AG04449 (cell line): ENCODE measurements at places on chromosomes 2 and 18.
A peak's percentile ranks its signal among the peaks of the same experiment; 100 is the strongest.

DNA sequence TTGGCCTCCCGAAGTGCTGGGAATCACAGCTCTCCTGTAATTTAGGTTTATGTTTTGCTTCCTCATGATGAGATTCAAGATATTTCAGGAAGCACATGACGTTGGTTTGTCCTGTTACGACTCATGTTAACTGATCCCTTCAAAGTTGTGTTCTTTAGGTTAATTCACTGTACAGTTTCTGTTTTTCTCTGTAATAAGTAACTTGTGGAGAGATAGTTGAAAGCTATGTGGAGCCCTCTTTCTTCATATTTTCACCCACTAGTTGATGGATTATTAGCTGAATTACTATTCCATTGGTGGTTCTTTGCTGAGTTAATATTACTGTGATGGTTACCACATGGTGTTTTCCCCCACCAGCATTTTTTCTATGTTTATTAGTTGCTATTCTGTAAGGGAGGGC is 18.3 kb upstream of the CHCHD5 start:
- DNase-seq, result no peak

- DNase-seq, result no peak
Measured at GRCh38 chr2:164952057-164952702, 3.1 kb downstream of the SLC38A11 start.

DNA sequence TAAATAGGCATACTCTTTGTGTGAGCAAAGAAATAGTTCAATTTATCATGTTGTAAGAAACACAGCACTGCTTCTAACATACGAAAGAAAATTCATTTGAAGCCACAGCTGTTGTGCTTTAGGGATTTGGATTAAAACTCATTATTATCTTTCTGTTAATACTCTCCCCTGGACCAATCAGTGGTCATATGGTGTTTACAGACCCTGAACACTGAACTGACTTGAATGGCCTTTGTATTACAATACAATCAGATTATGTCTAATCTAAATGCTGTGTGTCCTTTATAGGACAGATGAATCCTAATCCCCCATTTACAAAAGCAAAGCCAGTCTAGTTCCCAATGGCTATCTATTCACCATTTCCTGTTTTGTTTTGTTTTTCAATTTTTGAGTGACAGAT is 36.5 kb downstream of the ZNF385B start:
- no peak for DNase-seq

DNA sequence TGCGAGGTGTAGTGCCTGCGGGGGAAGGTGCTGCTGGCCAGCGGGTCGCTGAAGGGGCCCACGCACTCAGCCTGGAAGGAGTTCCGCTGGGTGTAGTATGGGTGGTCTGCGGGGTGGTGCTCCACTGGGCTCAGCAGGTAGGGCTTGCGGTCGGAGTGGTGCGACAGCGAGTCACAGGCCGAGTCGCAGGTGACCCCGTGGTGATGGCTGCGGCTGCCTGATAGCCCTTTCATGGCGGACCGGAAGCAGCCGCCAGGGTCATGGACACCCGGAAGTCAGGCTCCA is 429.8 kb downstream of the TGIF1 start:
- no peak for DNase-seq

- peak; percentile 77 for DNase-seq
Measured at GRCh38 chr2:219368690-219369191, 19.0 kb downstream of the DNPEP start.
